ENCODE measurements at places on chromosomes 6 and 20.

DNA sequence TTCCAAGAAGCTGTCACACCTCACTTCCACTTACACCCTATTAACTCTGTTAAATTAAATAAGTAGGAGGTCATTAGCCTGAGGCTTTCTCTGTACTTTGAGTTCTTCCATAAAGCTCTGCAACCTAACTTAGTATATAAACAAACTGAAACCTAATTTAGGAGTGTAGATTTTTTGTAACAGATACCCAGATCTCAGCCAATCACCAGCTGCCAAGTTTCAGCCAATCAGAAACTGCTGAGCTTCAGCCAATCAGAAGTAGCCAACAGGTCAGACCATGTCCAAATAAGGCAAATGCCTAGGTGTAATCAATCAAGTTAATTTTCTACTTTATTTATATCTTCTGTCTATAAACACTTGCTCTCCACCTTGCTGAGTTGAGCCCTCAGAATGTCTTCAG lies 142.7 kb upstream of the SULF2 start:
- DNase-seq = no peak

DNA sequence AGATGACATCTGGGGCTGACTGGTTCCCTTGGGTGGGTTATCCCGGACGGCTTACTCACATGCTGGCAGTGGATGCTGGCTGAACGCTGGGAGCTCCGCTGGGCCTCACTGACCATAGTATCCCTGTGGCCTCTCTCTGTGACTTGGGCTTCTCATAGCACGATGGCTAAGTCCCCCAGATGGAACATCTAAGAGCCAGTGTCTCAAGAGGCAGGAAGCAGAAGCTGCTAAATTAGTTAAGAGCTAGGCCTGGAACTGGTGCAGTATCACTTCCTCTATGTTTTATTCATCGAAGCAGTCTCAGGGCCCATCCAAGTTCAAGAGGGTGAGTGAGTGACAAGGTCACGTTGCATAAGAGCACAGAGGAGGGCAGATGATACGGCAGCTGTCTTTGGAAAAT lies 116.5 kb upstream of the LAMP5 start:
- no peak for DNase-seq

- DNase-seq = no peak
These were observed 53.8 kb downstream of the RRBP1 start for GRCh38 chr20:17628101-17628841.

GRCh38 chr6:47844881-47845280 lies 63.0 kb downstream of the OPN5 start:
- DNase-seq = no peak

GRCh38 chr6:3617681-3618311 lies 133.7 kb downstream of the PXDC1 start:
- no peak for DNase-seq

DNA sequence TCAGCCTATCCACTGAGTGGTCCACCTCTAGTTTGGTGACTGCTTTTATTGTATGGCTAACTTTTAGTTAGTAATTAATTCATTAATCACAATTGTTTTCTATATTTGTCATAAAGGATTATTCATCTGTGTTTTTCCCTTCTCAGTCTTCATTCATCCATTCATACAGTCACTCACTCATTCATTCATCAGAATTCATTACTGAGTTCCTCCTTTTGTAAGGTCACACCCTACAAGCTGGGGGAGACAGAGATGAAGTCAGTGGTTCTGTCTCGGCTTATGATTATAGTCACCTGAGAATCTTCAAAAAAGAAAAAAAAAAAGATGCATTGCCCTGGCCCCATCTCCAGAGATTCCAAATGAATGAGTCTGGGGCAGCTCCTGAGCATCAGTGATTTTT lies 257.1 kb downstream of the ADGB start:
- no peak for DNase-seq

GRCh38 chr20:16608277-16608650 lies 35.0 kb upstream of the KIF16B start:
- no peak for DNase-seq

- no peak for DNase-seq
These were observed 130.6 kb downstream of the ERMARD start for GRCh38 chr6:169881976-169882375.

GRCh38 chr6:83615025-83615999 lies 93.6 kb downstream of the SNAP91 start:
- DNase-seq = peak; percentile 20

GRCh38 chr20:51784299-51784698 lies 16.1 kb upstream of the ATP9A start:
- DNase-seq = no peak

Data from HT1080 (cell line).